ENCODE measurements at places on chromosomes 1 and 21. TPM values are rescaled to one million over a fixed set of nuclear protein-coding genes. Genes with fewer than 3 reads are reported as not detected.
A peak's percentile ranks its signal among the peaks of the same experiment; 100 is the strongest.

GRCh38 chr21:45972716-45973474 is 8.7 kb upstream of the COL6A1 start:
- DNase-seq: peak; percentile 96
- H3K27me3 ChIP-seq: no peaks in the 10 kb centered on the region
- H3K27ac ChIP-seq: peak overlapping the region; percentile 88
- peaks cover 46% of the 10 kb centered on the region for H3K4me1 ChIP-seq

DNA sequence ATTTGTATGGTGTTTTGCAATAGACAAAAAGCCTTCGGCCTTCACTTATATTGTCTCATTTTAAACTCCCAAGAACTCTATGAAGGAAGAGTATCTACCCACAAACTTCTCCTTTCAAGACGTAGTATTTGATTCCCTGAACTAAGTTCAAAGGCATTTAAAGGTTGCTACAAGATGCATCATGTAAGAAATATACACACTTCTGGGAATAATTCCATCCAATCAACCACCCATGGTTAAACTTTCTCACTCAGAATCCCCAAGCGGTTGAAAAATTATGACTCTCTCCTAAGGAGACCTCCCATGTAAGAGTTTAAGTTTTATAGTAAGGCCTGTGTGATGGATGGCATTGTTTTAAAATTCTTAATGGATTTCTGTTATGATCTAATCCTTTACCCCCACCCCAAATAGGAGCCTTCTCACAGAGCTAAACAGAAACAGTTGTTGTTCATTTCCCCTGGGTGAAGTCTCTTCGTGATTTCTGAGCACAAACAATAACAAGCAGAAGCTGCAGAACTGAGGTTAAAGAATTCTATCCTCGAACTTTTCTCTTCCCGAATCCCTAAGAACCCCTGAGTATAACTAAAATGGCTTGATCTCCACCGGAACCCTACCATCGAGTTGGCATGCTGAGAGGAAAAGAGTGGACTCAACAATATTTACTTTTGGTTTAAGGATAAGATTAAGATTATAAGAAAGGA is 185.0 kb downstream of the TGFBR3 start:
- no peak for DNase-seq
- peaks cover 26% of the 10 kb centered on the region for H3K4me1 ChIP-seq
- peak overlapping the region; percentile 43 for H3K27ac ChIP-seq
- no peak overlapping the region for H3K4me3 ChIP-seq

Gene SPATA45
- not detected for total RNA-seq

Gene PMVK
- 44.9 TPM for total RNA-seq

Gene NFIA
- total RNA-seq: 67.1 TPM

All from stomach (tissue), 19 donors.